ENCODE measurements at places on chromosomes 5 and 9.
A peak's percentile ranks its signal among the peaks of the same experiment; 100 is the strongest.

- no peak for DNase-seq
Observed at GRCh38 chr5:149567226-149567625, 14.1 kb upstream of the ARHGEF37 start.

DNA sequence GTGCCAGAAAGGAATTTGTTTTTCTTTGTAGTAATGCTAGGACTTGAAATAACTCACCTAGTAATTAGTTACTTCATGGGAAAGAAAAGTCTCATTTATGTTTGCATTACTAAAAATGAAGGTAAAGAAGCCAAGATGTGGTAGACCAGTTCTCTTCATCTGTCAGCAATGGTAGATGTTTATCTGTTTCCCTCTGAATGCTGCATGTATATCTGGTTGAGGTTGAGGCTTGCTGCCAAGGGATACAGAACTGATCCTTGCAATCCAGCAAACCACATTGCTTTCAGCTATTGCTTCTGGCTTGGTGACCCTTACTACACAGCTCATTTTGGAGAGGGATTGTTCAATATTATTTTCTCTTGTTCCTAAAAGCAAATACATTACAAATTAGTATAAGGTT, 73.6 kb downstream of the ZNF474 start:
- DNase-seq = no peak

GRCh38 chr9:127848756-127849504, 5.5 kb downstream of the ENG start:
- DNase-seq = no peak

DNA sequence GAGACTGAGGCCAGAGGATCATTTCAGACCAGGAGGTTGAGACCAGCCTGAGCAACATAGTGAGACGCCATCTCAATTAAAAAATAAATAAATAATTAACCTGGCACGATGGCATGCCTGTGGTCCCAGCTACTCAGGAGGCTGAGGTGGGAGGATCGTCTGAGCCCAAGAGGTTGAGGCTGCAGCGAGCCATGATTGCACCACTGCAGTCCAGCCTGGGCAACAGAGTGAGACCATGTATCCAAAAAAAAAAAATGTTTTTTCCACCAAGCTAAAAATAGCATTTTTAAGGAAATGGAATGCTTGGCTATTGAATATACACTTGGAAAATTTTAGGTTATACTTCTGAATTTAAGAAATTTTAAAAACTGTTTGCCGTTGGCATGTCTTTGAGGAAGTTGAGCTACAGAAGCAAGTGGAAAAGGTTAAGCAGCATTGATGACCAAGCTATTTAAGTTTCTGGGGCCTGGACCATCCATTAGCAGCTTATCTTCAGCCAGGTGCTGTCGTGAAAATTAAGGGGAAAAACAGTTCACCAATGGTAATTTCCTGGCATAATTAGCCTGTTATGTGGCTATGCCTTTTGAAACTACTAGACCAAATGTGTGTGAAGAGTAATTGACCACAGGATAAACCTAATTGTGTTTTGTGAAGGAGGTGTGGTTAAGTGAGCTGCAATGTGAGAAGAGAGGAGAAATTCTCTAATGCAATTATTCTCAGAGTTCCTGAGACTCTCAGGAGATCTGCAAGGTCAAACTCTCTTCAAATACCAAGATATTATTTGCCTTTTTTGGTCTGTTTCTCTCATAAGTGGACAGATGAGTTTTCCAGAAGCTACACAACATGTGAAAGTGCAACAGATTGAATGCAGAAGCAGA, 21.0 kb downstream of the F2R start:
- no peak for DNase-seq

DNA sequence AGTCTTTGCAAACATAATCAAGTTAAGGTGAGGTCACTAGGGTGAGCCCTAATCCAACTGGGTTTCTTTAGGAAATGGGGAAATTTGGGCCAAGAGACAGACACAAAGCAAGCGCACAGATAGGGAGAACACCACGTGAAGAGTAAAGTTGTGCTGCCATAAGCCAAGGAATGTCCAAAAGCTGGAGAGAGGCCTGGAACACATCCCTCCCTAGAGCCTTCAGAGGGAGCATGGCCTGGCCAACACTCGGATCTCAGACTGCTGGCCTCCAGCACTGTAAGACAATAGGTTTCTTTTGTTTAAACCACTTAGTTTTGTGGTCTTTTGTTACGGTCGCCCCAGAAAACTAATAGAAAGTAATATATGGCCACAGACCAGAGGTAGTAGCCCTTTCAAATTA, 8.1 kb upstream of the ROR2 start:
- no peak for DNase-seq

DNA sequence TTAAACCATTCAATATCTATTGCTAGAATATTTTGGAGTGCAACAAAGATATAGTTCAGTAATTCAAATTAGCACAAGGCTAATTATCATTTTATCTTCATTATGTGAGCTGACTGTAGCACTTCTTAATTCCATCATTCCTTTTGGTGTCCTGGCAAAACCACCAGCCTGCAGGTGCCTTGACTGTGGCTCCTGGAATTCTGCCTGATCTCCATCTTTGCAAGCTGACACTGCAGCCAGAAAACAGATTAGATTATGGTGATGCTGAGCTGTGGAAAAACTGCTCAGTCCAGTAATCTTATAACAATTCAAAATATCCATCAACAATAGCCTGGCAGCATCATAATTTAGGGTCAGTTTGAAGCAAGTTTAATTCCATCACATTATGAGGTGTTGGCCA, 919.5 kb downstream of the DTWD2 start:
- DNase-seq = no peak

- peak; percentile 55 for DNase-seq
Observed at GRCh38 chr9:77015327-77016048, 4.0 kb upstream of the FOXB2 start.

GRCh38 chr9:132978451-132979131, at the start of gene GFI1B:
Gene GFI1B (plus strand): TSS chr9:132978694. CDS start chr9:132986679, 7,985 bp downstream.
- no peak for DNase-seq

GRCh38 chr9:127991757-127992274, 11.0 kb upstream of the EEIG1 start:
- no peak for DNase-seq

GRCh38 chr9:35664531-35665470, at the start of gene ARHGEF39:
Gene ARHGEF39 (minus strand): TSS chr9:35665195. CDS start chr9:35665169, 26 bp downstream.
- peak; percentile 76 for DNase-seq

GRCh38 chr9:2765250-2765880, 48.1 kb downstream of the KCNV2 start:
- DNase-seq = no peak

DNA sequence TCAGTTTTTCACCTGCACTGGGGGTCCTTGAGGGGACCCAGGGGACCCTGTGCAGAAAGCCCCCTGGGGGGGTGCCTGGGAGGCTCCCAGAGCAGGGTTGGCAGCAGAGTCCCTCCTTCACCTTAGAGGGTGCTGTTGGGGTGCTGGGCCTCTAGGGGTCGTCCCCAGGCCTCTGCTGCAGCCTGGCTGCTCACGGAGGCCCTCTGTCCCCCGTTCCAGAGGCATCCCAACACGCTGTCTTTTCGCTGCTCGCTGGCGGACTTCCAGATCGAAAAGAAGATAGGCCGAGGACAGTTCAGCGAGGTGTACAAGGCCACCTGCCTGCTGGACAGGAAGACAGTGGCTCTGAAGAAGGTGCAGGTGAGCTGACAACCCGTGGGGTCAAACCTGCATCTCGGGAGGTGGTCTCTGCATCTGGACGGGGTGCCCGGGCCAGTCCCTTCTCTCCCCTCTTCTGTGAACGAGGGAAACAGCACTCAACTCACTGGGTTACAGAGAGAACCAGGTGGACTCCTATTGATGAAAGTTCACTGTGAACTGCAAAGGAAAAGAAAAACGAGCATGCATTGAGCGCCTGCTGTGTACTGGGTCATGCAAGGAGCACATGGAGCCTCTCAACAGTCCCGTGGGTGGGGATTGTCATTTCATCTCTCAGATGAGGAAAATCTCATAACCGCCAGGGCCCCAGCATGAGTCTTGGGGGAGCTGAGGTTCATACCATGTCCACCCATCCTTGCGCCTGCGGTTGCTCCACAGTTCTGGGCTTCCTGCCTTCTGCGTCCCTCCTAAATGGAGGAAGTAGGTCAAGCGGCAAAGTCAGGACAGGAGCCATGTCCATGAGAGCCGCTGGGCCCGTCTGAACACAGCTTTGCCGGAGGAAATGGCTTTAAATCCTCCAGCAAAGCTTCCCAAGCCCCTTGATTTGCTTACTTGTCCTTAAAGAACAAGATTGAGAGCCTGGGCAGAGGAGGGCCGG, 54.8 kb downstream of the NEK6 start:
- no peak for DNase-seq

- no peak for DNase-seq
Observed at GRCh38 chr9:126608551-126608950, 5.2 kb upstream of the LMX1B start.

GRCh38 chr5:148697180-148697808, 43.0 kb upstream of the HTR4 start:
- no peak for DNase-seq

- DNase-seq = no peak
Observed at GRCh38 chr5:147169901-147170300, 64.9 kb upstream of the STK32A start.

DNA sequence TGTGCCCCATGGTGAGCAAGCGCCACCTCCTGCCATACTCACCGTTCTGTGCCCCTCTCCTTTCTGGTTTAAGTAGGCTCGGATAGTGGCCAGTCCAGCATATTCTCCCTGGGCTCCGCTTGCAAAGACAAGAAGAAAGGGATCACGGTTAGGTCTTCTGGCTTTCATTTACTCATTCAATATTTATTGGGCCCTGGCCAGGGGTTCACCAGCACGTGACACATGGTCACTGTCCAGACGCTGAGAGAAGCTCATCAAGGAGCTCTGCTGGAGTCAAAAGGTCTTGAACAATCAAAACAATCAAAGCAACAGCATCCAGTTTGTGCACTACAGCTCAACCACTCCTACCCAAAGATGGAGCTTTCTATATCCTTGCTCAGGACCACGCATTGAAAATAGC, 80.2 kb downstream of the GLDC start:
- no peak for DNase-seq

DNA sequence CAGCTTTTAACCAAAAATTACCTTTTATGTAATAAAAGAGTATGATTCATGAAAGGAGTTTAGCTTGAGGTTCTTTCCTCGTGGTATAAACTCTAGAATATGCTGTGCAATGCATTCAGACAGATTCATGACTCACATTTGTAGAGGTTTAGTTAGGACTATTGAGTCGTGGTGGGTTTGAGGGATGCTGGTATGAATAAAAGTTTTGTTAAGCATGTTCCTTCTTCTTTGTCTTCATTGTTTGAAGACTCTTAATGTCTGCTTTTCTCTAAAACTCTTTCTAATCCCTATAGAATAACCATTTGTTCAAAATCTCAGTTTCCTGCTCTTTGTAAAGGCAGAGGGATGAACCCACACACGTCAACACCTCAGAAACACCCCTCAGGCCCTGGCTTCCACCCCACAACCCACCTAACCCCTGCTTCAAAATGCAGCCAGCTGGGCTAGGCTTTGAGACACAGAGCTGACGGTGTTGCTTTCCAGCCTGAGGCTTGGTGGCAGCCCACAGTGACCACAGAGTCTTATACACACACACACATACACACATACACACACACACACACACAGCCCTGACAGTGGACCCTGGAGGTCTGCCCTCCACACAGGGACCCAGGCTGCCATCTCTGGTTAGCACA, 69.0 kb upstream of the IRX1 start:
- no peak for DNase-seq
